ENCODE measurements at places on chromosomes 12 and 14. TPM values are rescaled to one million over a fixed set of nuclear protein-coding genes. Genes with fewer than 3 reads are reported as not detected.
A peak's percentile ranks its signal among the peaks of the same experiment; 100 is the strongest.

DNA sequence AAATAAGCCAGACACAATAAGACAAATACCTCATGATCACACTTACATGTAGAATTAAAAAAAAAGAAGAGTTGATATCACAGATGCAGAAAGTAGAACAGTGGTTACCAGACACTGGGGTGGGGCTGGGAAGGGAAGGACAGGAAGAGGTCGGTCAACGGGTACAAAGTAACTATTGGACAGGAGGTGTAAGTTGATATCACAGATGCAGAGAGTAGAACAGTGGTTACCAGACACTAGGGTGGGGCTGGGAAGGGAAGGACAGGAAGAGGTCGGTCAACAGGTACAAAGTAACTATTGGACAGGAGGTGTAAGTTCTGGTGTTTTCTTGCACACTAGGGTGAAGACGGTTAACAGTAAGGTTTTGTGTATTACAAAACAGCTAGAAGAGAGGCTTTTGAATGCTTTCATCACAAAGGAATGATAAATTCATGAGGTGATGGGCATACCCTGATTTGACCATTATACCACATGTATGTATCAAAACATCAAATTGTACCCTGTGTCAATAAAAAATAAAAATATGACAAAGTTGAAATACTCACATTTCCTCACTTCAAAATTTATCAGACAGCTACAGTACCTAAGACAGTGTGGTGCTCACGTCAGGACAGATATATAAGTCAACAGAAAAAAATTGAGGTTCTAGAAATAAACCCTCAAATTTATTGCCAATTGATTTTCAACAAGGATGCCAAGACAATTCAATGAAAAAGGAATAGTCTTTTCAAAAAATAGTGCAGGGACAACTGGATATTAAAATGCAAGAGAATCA, 32.8 kb downstream of the GALC start:
- H3K36me3 ChIP-seq: peaks cover 3% of the 10 kb centered on the region
- no peak overlapping the region for H3K27ac ChIP-seq
- no peaks in the 10 kb centered on the region for H3K4me1 ChIP-seq
- H3K4me3 ChIP-seq: no peak overlapping the region
- no peak for DNase-seq

DNA sequence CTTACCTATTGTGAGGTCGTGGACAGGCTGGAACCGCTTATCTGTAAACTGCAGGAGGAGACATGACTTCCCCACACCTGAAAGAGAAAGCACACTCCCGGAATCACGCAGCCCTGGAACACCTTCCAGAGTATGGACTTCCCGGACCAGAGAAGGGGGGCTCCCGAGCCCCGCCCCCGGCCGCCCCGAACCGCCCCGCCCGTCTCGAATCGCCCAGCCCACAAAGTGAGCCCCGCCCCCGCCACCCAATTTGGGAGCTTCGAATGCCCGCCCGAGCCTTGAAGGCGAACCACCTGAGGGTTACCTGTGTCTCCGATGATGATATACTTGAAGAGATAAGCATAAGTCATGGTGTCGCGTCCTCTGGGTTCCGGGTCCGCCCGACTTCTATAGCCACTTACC, 235 bp downstream of the RAB2B start:
- peak overlapping the region; percentile 88 for H3K27ac ChIP-seq
- H3K36me3 ChIP-seq: peaks cover 11% of the 10 kb centered on the region
- peak; percentile 92 for DNase-seq
- H3K4me1 ChIP-seq: peaks cover 19% of the 10 kb centered on the region
- H3K27me3 ChIP-seq: no peaks in the 10 kb centered on the region
- peak overlapping the region; percentile 93 for H3K4me3 ChIP-seq

Gene TSHR
- total RNA-seq: 1.4 TPM

DNA sequence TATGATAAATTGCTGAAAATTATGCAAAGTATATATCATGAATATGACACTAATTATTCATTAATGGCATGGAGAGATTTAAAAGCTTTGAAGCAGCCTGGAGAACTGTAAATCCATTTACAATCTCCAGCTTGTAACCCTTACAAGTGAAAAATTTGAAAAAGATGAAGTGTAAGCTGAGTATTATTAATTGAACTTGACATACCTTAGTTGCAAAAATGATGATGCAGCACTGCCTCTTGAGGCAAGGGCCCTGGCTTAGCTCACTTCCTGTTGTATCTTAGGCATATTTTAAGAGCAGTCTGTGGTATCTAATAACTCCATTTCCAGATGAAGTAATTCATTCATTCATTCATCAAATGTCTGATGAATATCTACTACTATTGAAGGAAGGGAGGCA, 158.6 kb downstream of the ANO4 start:
- no peaks in the 10 kb centered on the region for H3K27me3 ChIP-seq
- H3K4me1 ChIP-seq: no peaks in the 10 kb centered on the region
- H3K4me3 ChIP-seq: no peak overlapping the region
- no peaks in the 10 kb centered on the region for H3K36me3 ChIP-seq
- H3K27ac ChIP-seq: no peak overlapping the region
- DNase-seq: no peak

Gene LUM
- 165 TPM for total RNA-seq

- no peak for DNase-seq
- peaks cover 6% of the 10 kb centered on the region for H3K4me1 ChIP-seq
- no peaks in the 10 kb centered on the region for H3K27me3 ChIP-seq
- no peaks in the 10 kb centered on the region for H3K36me3 ChIP-seq
- no peak overlapping the region for H3K4me3 ChIP-seq
Observed at GRCh38 chr14:99819514-99819913, 26.3 kb downstream of the EML1 start.

DNA sequence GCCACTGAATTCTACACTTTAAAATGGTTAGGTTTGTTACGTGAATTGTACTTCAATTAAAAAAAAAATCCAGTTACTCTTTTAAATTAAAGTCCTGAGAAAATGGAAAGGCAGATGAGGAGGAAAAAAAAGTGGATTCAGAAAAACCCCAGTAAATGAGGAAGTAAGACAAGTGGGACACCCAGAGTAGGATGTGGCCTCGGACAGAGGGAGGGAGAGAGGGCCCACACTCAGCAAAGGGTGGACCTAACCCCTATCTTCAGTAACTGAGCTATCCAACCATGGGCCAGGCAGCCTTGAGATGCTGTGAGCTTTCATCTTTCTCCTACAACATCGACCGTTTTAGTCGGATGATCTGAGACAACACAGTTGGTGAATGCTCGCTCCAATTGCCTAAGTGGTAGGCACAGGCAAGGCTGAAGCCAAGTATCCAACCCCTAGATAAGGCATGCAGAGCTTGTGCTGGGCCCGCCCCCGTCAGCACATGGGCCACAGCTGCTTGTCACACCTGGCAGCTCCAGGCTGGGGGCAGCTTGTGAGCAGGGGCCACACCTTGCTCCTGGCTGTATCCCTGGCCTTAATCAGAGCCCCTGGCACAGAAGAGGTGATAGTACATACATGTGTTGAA, 142.1 kb downstream of the TTC7B start:
- no peak overlapping the region for H3K27ac ChIP-seq
- H3K36me3 ChIP-seq: no peaks in the 10 kb centered on the region
- H3K4me1 ChIP-seq: peaks cover 4% of the 10 kb centered on the region
- H3K4me3 ChIP-seq: no peak overlapping the region
- peak; percentile 40 for DNase-seq

Gene LRTM2
- not detected for total RNA-seq

DNA sequence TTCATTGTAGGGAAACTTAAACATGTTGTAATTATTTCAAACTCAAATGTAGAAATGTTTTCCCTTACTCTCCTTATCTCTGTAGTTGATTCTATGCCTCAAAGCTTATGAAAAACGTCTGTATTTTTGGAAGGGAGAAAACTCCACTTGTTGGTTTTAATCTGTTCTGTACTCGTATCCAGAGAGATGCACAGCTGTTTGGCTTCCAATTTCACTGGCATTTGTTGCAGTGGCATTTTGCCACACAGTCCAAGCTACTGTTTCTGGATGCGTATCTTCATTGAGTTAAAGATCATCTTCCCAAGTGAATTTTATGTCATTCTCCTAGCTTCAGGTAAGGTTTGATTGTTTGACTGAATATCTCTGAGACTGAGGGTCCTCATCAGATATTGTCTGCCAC, 481.4 kb downstream of the TRHDE start:
- no peaks in the 10 kb centered on the region for H3K36me3 ChIP-seq
- no peaks in the 10 kb centered on the region for H3K4me1 ChIP-seq

GRCh38 chr14:103113774-103114173, 9.5 kb upstream of the TNFAIP2 start:
- no peak for DNase-seq
- no peaks in the 10 kb centered on the region for H3K36me3 ChIP-seq
- no peaks in the 10 kb centered on the region for H3K27me3 ChIP-seq
- no peak overlapping the region for H3K4me3 ChIP-seq

Gene TM9SF1
- total RNA-seq: 61.1 TPM

DNA sequence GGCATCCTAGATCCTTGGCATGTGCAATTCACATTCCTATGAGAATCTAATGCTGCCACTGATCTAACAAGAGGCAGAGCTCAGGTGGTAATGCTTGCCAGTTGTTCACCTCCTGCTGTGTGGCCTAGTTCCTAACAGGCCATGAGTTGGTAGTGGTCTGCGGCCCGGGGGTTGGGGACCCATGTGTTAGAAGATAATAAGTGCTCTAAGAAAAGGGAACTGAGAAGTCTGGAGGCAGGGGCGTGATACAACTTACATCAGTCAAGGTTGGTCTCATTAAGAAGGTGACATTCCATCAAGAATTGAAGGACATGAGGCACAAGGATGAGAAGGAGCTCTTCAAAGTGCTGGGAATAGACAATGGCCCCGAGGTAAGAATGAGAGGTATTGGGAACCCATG, 49.3 kb downstream of the OVCH1 start:
- H3K27ac ChIP-seq: no peak overlapping the region
- H3K36me3 ChIP-seq: no peaks in the 10 kb centered on the region
- no peak for DNase-seq
- no peak overlapping the region for H3K4me3 ChIP-seq
- no peaks in the 10 kb centered on the region for H3K27me3 ChIP-seq

Gene MYH6
- not detected for total RNA-seq

GRCh38 chr12:96258104-96258961, 64.2 kb downstream of the ELK3 start:
- no peaks in the 10 kb centered on the region for H3K27me3 ChIP-seq
- DNase-seq: no peak

DNA sequence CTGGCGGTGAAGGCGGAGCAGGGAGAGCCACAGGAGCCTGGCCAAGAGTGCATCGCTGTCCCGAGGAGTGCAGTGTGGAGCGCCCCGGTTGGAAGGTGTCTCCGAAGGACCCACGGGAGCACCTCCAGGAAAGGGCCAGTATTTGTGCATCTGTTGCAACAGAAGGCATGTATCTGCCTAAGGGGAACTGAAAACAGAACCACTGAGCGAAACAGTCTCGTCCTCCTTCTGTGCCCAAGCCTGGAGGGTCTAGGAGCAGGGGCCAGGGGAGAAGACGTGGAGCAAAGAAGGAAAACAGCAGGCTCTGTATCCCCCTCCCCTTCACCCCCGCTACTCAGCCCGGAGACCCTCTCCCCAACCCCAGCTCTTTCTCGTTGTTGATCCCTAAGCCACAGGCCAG, 5.3 kb upstream of the LRRC10 start:
- no peak overlapping the region for H3K4me3 ChIP-seq
- no peak overlapping the region for H3K27ac ChIP-seq
- peak; percentile 36 for DNase-seq
- no peaks in the 10 kb centered on the region for H3K36me3 ChIP-seq
- no peaks in the 10 kb centered on the region for H3K4me1 ChIP-seq

Gene PLCZ1
- not detected for total RNA-seq

Gene INSM2
- total RNA-seq: not detected

Gene SMOC1
- 0.92 TPM for total RNA-seq
